Skeletal muscle cell (primary cell): ENCODE measurements at places on chromosomes 3 and 15.

- no peak for DNase-seq
These were observed 200.8 kb upstream of the GADL1 start for GRCh38 chr3:31095255-31095654.

DNA sequence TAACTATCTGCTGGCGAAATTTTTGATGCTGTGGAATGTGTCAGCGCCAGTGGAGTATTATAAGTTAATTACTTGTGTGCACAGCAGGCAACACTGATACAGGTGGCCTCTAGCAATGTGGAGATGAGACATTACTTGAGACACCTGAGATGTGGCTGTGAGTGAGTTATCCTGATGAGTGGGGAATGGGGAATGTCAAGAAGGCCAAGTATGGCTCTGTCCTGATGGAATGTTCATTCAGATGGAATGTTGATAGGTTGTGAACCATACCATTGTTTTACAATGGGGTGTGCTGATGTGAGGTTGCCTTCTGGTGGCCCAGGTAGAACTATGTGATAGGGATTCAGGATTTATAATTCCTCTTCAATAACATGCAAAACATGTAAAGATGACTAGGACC is 404.8 kb downstream of the PTPRG start:
- DNase-seq: no peak

- no peak for DNase-seq
These were observed 210.3 kb upstream of the TPM1 start for GRCh38 chr15:62832231-62832630.

DNA sequence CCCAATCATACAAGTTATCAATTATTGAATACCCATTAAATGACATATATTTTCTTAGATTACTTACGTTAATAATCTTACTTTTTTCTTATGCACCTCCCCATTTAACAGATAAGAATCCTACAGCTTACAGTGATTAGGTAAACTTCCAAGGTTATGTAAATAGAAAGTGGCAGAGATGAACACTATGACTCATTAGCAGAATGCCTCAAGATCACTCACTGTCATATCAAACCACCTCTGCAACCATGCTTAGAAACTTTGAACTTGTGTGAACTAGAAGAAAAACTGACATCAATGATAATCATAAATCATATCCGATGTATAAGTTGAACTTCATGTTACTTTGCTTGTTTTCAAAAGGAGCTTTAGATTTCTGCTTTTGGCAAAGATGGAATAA is 911.6 kb upstream of the ARPP21 start:
- no peak for DNase-seq

GRCh38 chr15:36183201-36183600 is 396.2 kb upstream of the CDIN1 start:
- no peak for DNase-seq

GRCh38 chr3:399647-400046 is 203.1 kb downstream of the CHL1 start:
- no peak for DNase-seq

GRCh38 chr15:64305261-64305660 is 50.7 kb downstream of the CSNK1G1 start:
- DNase-seq: no peak

DNA sequence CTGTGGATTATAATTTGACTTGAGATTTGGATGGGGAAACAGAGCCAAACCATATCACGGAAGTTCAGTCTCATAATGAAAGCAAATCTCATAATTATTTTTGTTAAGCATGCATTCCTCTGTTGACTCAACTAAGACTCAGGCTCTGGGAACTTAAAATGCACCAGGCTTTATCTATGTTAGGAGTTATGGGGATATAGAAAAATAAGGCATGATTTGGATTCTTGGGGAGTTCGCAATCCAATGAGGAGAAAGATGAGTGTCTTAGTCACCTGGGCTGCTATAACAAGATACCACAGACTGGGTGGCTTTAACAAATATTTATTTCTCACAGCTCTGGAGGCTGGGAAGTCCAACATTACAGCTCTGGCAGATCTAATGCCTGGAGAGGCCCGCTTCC is 89.4 kb upstream of the TJP1 start:
- no peak for DNase-seq

GRCh38 chr15:77030048-77030927 is 35.4 kb downstream of the PSTPIP1 start:
- no peak for DNase-seq

DNA sequence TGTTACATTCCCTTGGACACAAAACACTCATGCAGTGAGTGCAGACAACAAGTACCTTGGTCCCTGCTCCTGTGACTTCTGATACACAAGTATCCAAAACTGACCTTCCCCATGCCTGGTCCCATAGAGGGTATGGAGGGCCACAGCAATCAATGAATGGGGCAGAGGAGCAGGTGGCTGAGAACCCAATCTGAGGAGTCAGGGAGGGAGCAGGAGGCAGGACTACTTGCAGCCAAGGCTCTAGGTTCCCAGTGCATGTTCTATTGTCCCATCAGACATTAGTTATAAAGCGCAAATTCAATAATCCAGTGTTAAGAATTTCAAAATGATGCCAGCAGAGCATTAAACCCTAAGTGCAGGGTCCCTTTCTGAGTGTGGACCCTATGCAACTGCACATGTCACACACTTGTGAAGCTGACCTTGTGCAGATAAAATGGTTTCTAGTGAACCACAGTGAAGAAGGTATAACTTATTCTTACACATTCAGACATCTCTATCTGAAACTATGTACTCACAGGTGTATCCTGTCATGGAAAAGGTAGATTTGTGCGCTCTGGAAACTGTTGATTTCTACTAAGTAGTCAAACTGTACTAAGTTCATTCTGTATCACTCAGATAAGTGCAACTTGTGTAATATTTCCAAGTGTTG is 107.3 kb upstream of the ABI3BP start:
- DNase-seq: no peak

GRCh38 chr3:106421909-106422308 is 553.1 kb upstream of the CBLB start:
- no peak for DNase-seq
